ENCODE measurements at places on chromosomes 12 and 14.

DNA sequence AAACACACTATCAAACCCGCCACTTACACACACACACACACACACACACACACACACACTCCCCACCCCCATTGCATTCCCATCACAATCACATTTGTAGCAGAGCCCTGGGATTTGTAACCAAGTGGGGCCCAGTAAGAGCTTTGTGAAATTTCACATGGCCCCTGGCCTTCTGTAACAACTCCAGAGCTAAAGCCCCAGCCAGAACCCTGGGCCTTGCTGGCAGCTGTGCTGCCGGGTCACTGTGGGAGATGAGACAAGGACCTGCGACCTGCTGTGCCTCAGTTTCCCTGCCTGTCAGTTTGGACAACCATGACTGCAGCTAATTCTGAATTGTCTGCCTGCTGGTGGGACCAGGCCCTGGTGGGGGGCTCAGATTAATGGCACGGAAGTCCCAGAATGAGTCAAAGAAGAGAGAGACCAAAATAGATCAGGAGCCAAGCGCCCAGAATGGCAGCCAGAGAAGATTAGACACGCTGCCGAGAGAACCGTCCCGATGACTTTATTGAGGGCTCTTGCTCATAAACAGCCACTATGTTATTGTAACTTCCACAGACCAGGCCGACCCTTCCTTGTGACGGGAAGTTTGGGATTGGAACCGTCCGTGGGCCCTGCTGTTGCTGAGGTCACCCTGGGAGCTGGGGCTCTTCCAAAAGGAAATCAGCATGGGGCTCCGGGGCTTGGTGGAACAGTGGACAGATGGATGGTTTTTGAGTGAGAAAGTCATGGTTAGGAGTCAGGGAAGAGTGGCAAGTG is 123.1 kb downstream of the ZFP36L1 start:
- no peak for DNase-seq

GRCh38 chr14:55500219-55500701 is 59.8 kb upstream of the TBPL2 start:
- no peak for DNase-seq

DNA sequence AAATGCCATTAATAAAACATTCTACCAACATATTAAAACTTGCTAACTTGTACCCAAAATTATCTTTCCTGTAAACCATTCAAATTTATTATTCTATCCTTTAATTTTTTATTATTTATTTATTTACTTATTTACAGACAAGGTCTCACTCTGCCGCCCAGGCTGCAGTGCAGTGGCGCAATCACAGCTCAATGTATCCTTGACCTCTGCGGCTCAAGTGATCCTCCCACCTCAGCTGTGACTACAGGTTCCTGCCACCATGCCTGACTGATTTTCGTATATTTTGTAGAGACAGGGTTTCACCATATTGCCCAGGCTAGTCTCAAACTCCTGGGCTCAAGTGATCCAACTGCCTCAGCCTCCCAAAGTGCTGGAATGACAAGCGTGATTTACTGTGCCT is 20.4 kb upstream of the LIN7A start:
- DNase-seq: no peak

- no peak for DNase-seq
Observed at GRCh38 chr12:110277530-110278254, 3.4 kb upstream of the ATP2A2 start.

DNA sequence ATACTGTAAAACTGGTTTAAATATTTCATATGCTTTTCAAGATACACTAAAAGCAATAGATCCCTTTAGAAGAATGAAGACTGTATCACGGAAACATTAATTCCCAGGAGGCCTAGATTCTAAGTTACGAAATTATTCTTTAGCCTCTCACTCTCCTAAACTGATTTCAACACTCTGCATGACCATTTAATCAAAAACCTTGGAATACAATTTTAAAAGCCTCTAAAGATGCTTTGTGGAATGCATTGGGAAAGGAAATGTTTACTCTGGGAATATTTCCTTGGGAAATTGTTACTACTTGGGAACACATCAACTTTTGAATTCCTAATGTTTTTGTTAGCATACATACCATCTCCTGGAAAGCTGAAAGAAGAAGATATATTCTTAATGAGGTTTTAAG is 255.7 kb upstream of the FAR2 start:
- no peak for DNase-seq

GRCh38 chr12:38386205-38386985 is 69.8 kb downstream of the ALG10B start:
- DNase-seq: no peak

GRCh38 chr12:68097386-68097785 is 62.2 kb downstream of the IFNG start:
- DNase-seq: no peak

DNA sequence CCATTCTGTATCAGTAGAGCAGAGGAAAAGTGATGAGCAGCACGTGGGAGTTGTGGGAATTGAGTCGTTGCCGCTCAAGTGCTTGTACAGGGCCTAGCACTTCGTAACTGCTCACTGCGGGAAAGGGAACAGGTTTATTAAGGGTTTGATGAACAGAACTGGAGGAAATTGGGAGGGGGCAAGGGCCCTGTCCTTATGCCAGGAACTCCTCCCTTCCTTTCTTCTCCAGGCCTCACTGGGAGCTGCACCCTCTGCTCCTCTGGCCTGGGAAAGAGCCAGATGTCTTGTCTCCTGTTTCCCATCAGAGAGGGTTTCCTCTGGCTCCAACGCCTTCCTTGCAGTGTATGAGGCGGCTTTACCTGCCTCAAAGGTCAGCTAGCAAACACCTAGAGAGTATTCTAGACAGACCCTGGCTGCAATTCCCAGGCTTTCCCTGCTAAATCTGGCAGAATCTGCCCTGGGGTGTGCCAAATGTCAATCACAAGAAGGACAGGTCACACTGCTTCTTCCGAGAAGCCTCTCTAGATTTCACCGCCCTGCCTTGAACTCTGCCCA is 78.4 kb downstream of the NTF3 start:
- no peak for DNase-seq

DNA sequence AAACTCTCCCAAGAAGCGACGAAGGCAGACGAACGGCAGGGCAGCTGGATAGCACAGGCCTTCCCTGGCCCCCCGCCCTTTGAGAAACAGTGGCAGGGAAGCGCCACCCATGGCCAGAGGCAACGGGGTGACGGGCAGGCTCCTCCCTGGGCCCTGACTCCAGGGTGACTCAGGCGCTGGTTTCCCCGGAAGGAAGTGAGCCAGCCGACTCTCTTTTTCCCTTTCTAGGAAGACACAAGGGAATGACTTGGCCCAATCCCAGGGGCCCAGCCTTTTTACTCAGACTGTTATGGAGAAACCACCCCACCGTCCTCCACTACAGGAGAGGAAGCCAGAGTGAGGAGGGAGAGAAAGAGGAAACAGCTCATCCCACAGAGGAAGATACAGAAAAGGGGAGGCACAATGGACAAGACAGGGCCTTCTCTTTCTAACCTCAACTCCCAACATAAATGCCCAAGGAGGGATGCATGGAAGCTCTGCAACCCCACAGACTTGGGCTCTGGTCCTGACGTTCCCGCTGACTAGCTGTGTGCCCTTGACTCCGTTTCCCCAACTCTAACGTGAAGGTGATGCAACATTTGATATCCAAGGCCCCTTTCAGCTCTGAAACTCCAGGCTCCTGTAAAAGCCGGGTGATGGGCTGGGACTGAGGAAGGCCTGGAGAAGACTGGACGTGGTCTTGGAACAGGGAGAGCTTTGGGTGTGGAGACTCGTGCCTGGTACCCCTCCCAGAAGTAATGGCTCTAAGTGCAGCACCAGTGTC is 27.9 kb downstream of the ACTN1 start:
- no peak for DNase-seq

DNA sequence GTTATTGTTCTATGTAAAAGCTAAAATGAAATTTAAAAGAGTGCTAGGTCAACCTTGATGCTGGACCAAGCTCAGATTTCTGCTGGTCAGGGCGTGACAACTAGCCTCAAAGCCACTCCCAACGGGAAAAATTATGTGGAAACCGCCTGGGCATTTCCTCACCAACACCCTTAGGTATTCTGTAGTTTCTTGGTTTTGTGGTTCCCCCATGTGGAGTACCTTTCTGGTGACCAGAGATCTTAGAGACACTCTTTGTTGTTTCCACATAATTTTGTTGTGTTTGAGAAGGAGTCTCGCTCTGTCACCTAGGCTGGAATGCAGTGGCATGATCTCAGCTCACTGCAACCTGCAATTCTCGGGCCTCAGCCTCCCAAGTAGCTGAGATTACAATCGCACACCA is 119.9 kb downstream of the DENND5B start:
- DNase-seq: no peak

- DNase-seq: no peak
Observed at GRCh38 chr14:93019970-93020369, 95.8 kb downstream of the ITPK1 start.

DNA sequence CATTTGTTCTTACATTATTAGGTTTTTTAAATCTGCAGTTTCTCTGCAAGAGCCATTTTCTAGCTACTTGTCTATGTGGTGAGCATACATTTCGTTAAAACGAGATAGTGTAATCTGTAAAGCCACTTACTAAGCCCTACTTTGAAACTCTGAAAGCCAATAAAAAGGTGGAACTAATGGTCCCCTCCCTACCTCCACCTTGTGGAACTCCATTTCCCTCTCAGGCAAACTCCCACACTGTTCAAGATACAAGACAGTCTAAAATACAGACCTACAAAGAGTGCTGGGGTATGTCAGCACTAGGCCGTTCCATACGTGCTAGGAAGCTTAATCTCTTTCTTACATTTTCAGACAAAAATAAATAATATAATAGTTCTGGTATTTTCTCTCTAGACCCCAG is 74.1 kb downstream of the DUSP6 start:
- DNase-seq: no peak

DNA sequence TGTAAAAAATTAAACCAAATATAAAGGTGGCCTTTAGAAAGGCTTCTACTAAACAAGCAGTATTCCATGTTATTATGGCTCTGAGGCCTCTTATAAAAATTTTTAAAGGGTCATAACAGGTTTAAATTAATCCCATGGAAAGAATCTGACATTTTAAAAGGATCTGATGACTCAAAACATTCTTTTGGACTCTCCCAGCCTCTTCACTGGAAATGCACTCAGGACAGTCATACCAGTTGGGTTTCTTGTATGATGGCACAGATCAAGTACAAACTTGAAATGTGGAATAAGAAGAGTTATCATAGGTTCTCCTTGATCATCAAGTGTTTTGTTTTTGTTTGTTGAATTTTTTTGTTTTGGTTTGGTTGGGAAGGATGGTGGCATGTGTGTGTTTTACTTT is 50.8 kb downstream of the PPP2R5E start:
- no peak for DNase-seq

- no peak for DNase-seq
Observed at GRCh38 chr12:117370588-117370987, 9.2 kb upstream of the NOS1 start.

- no peak for DNase-seq
Observed at GRCh38 chr12:53560912-53561589, 53.8 kb upstream of the NPFF start.

DNA sequence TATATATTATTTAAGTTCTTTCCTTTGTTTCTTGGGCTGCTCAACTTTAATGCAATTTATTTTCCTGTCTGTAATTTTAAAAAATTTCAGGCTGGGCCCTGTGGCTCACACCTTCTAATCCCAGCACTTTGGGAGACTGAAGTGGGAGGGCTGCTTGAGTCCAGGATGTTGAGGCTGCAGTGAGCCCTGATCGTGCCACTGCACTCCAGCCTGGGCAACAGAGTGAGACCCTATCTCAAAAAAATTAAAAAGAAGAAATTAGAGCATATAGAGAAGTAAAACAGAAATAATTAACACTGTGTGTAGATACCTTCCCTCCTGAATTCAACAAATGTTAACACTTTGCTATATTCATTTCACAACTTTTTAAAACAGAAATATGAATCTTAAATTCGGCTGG is 74.2 kb downstream of the DENND5B start:
- no peak for DNase-seq

DNA sequence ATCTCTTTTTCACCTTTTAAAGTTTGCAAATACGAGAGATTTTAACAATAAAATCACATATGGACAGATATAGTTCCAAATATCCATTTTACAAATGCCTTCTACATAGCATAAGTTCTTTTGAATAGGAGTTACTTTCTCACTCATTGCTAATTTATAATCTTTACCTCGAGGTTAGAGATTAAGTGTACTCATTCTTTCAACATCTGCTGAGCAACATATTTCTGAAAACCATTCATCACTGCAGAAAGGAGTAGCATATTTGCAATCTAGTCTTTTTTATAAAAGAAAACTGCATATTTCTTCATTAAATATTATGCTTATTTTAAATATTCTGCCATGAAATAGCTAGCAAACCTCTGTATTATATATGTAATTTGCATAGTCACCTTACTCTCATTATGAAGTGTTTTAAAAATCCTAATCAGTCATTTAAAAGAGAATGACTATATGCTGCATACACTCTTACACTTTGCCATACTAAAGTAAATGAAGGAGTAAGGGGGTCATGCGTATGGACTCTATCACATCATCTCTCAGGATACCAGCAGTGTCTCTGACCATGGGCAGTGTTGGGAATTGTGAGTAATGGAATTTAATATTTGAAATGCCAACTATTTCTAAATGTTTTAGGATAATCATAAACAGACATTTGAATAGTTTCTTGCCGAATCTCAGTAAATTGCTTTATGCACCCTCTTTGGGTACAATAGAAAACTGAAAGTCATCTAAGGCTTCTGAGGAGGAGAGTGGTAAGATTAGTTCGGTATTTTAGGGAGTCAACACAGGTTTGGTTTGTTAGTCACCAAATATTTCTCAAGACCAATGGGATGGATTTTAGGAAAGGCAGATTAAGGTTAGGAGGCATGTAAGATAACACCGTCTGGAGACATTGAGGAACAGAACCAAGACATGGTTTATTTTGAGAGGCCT is 524.8 kb upstream of the ATP2B1 start:
- DNase-seq: no peak

GRCh38 chr12:51924551-51925319 is 17.4 kb downstream of the ACVRL1 start:
- no peak for DNase-seq

- DNase-seq: no peak
Observed at GRCh38 chr12:52913431-52913821, 8.6 kb upstream of the KRT8 start.

GRCh38 chr12:61098031-61098580 is 1162.1 kb upstream of the USP15 start:
- DNase-seq: no peak

GRCh38 chr12:107277855-107278254 is 184.5 kb upstream of the CRY1 start:
- no peak for DNase-seq

GRCh38 chr14:44896275-44897040 is 65.3 kb downstream of the KLHL28 start:
- DNase-seq: no peak

DNA sequence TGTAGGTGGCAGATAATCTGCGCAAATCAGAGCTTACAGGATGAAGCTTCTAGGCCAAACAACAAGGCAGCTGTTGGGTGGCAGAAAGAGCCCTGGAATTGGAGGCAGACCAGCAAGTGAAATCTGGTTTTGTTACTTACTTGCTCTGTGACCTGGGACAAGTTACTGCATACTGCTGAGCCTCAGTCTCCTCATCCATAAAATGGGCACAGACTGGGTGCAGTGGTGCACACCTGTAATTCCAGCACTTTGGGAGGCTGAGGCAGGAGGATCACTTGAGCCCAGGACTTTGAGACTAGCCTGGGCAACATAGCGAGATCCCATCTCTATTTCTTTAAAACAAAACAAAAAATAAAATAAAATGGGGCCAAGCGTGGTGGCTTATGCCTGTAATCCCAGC is 31.4 kb upstream of the COX6A1 start:
- DNase-seq: no peak

Data from stimulated activated CD4-positive, alpha-beta T cell treated with anti-CD3 and anti-CD28 coated beads, Interleukin-4, amount 100 ng/mL, for 4 hours (primary cell).